ENCODE measurements at places on chromosomes 12 and 14. TPM values are rescaled to one million over a fixed set of nuclear protein-coding genes. Genes with fewer than 3 reads are reported as not detected.

DIO2 gene
- 1.8 TPM for polyA plus RNA-seq

P2RX2 gene
- polyA plus RNA-seq: not detected

GRCh38 chr12:92533280-92533890 is 169.4 kb upstream of the PLEKHG7 start:
- no peak for DNase-seq

GRCh38 chr12:92356425-92356824 is 210.8 kb upstream of the BTG1 start:
- DNase-seq: no peak

- DNase-seq: no peak
Observed at GRCh38 chr12:44812062-44812461, 64.1 kb downstream of the NELL2 start.

- no peak for DNase-seq
Observed at GRCh38 chr12:84046859-84047258, 865.7 kb downstream of the SLC6A15 start.

- DNase-seq: no peak
Observed at GRCh38 chr12:54662026-54662425, 13.9 kb upstream of the DCD start.

DNA sequence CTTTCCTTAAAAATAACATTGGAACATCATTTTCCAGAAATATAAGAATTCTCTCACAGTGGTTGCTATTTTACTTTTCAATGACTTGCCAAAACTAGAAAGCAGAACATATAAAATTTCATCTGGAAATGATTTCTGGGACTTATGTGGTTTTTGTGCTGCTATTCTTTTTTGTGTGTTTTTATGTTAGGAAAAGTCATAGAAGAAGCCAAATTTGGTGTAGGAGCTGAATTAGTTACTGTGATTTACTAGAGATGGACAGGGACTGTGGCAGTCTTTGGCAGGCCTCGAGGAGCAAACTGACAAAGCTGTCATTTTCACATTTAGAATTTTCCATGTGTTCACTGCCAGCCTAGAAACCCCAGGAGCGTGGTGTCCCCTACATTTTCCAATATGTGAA is 38.3 kb upstream of the LDHB start:
- no peak for DNase-seq
